ENCODE measurements at places on chromosomes 5 and 9.

- no peak for DNase-seq
Observed at GRCh38 chr5:150317048-150318003, 14.6 kb upstream of the ARSI start.

DNA sequence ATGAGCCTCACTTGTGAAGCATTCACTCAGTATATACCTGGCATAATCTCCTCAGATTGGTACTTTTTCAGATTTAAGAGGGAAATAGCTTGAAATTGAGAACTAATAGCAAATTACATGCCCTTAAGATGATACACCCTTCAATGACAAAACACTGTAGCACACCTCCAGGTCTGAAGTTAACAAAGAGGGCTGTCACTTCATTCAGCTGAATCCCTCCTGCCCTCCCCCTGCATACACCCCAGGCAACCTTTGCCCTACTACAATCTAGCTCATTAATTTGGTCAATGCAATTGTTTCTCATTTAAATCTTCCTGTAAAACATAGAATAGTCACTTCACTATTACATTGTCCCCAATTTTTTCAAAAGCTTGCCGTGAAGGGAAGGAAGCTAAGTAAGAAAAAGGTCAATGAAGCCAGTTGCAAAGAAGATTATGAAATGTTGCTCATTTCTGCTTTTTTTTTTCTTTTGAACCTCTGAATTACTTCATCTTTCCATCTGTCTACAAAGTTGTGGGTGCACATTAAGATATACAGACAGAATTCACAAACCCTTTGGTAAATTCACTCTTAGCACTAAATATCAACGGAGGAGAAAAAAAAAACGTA lies 294.8 kb upstream of the PTGER4 start:
- DNase-seq = no peak

GRCh38 chr5:115579216-115579615 lies 23.1 kb downstream of the TICAM2 start:
- DNase-seq = no peak

- DNase-seq = no peak
Observed at GRCh38 chr9:91891915-91892314, 58.1 kb downstream of the ROR2 start.

DNA sequence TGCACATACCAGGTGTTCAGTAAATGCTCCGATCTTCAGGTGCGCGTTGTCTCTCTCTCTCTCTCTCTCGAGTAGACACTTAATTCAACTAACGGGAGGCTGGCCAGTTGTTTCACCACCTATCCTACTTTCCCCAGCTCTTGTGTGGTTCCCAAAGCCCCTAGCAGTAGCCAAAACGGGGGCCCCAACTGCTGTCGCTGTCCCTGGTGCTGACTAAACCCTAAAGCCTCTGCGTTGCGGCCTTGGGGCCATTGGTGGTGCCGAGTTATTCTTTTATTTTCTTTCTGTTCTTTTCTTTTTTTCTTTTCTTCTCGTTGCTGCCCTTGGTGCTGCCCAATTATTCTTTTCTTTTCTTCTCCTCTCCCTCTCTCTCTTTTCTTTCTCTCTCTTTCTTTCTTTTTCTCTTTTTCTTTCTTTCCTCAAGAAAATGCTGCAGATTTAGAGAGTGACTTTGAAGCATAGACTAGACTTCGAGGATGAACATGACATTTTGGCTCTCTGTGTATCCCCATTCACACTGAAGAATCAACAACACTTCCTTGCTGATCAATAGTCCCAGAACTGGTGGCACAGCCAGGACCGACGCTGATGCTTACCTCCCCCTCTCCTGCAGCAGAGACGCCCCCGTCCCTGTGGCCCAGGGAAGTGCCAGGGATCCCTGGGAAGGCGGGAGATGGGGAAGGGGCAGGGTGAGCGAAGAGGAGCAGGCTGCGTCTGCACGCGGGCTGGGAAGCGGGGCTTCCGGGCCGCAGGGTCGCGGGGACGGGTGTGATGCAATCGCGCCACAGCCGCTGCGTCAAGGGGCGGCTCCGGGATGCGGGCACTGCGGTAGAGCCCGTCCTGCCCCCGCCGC lies at the start of gene FBLL1:
Gene FBLL1, plus strand, starts transcription at position 785 of the 853 bp plus-strand sequence. CDS start 200 bp downstream, outside the sequence.
- DNase-seq = no peak

DNA sequence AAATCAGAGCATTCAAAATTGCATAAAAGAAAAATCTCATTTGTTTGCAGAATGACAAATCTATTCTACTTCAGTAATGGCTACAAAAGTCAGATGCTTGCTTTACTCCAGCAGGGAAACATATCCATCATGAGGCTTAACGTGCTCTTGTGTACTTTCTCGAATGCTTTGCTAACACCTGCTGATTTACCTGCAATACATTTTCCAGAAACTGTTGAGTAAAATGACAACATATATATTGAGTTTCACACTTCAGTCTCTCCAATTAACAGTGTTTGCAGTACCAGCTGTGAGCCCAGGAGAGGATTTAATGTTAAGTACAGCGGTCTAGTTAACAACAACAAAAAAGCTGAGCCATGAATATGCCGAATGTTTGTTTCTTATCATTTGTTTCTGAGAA lies 391.5 kb upstream of the SMC2 start:
- no peak for DNase-seq

DNA sequence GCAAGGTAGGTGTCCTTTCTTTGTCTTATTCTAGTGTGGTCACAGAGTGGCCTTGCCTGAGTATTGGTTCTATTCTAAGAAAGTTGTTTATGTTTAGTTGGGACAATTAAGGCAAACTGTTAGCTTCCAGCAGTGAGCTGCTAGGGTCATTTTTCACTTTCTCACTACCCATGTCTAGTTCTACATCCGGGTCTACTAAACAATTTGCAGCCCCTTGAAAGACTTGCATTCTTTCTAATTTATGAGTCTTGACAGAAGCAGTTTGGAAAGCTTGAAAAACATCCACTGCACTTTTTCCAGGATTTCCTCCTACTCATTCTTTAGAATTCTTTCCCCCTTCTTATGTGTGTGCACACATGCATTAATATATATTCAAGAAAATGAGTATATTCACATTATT lies 892.2 kb upstream of the ACO1 start:
- DNase-seq = no peak

DNA sequence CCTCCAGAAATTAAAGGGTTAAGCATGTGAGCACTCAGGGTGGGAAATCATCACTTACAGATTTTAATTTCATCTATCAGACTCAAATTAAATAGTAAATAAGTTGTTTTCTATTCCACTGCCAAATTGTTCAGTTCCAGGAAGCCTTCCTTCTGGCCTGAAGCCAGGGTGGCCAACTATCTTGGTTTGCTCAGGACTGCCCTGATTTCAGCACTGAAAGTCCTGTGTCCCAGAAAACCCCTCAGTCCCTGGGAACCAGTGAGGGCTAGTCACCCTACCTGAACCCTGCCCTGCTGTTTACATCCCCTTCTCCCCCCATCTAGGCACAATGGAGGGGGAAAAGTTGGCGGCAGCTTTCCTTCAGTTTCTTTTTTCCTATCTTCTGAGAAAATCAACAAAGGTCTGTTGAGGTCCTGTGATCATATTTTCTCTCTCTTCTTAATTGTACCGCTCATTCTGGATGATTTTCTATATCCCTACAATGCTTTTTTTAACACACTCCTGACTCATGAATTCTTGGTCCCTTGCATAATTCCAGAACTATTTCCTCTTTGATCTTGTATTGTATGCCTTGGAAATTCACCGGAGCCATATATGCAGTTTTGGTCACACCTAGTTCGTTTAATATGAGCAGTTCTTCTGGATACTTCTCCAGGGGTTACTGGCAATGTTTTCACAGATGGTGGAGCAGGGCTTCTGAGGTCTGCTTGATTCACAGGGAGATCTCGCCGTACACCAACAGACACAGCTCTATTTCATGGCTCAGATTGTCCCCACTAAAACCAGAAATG lies 103.8 kb downstream of the MAP1B start:
- DNase-seq = peak; percentile 2

- no peak for DNase-seq
Observed at GRCh38 chr9:20286969-20287368, 335.3 kb downstream of the MLLT3 start.
